ENCODE measurements at places on chromosomes 4 and X. TPM values are rescaled to one million over a fixed set of nuclear protein-coding genes. Genes with fewer than 3 reads are reported as not detected.

- no peak for DNase-seq
These were observed 8.8 kb upstream of the BMP2K start for GRCh38 chr4:78767350-78767749.

DNA sequence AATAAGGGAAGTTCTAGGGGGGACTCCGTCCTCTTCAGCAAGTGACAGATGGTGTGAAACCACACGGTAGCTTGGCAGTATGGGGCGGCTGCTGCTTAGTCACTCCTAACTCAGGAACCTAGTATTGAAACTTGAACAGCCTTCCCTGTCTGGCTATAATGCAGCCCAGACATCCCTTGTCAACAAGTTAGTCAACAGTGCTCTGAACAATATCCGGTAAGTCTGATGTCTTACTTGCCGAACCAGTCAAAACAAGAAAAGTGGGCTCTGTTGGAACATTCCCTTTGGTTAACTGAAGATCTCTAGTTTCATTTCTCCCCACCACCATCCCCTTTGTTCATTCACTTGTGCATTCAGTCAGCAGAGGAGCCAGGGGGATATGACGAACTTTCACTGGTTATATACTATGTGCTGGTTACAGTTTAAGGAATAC, 18.7 kb upstream of the CXCL13 start:
- no peak for DNase-seq

DNA sequence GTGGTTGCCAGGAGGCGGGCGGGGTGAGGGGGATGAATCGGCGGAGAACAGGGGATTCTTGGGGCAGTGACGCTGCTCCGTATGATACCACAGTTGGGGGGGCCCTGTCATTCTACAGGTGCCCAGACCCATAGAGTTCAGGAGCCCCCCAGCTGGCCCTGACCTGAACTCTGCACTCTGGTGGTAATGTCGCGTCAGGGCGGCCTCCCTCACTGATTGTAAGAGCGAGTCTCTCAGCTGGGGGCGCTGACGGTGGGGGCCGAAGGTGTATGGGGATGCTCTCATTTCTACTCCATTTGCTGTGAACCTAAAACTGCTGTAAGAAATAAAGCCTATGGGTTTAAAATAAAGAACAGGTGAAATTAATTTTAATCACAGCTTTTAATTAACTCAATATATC, 91.8 kb upstream of the PSAPL1 start:
- no peak for DNase-seq

- DNase-seq = no peak
These were observed 1.4 kb upstream of the SMR3A start for GRCh38 chr4:70359115-70359661.

GRCh38 chr4:15794905-15795304, 16.8 kb downstream of the CD38 start:
- DNase-seq = no peak

- DNase-seq = no peak
These were observed 317.0 kb downstream of the ADGRL3 start for GRCh38 chr4:61517144-61517543.

- DNase-seq = no peak
These were observed 181.6 kb downstream of the SPOCK3 start for GRCh38 chr4:167052631-167053091.

DNA sequence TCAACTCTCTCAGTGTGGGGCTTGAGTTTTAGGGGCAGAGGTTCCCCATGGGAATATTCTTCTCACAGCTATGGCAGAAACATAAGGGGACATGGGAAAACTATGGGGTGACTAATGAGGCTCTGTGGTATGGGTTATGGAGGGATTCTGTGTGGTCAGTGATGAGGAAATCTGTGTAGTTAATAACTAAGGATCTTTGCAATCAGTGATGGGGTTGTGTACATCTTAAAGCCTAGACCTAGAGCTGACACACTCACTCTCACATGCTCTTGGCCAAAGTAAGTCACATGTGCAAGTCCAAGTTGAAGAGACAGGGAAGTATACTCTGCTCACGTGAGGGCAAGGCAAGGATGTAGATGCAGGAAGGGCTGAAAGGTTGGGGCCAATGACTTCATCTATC, 86.4 kb upstream of the UXT start:
- DNase-seq = no peak

DNA sequence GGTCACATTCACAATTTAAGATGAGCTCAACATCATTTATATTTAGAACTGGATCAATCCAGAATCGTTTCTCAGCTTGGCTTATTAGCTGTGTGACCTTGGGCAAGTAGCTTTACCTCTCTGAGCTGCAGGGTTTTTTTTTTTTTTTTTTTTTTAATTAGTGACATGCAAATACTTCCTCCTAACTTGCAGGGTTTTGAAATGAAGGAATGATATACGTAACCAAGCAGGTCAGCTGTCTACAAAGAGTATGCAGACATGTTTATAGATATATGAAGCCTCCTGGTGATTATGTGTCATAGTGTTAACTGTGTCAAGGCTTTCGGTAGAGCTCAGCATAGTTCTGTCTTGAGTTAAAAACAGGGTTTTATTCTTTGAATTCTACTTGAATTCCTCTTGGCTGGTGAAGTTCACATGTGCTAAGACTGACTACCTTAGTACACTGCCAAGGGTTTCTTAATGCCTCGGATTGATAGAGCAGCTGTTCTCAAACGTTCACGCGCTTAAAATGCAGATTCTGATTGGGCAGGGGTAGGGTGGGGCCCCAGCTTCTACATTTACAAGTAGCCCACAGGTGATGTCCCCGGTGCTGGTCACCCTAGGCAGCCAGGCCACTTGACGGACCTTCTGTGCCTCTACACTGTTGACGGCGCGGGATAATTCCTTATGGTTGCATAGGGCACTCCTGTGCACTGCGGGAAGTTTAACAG, 654 bp upstream of the STS start:
- no peak for DNase-seq

DNA sequence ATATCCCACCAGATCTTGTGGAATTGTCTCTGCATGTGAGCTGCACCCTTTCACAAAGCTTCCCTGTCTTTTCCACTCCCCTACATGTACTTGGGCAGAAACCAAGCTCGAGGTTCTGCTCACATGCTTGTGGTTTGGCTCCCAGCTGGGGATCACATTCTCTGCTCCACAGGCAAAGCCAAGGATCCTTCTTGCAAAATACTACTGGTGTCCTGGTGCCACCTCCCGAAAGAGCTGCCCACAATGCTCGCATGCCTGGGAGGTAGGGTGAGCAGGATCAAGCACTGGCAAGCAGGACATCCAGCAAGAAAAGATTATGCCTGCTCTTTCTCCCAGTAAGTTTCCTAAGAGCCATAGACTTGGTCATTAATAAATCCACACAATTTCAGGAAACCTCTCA, 45.1 kb upstream of the PPARGC1A start:
- DNase-seq = peak; percentile 70

DNA sequence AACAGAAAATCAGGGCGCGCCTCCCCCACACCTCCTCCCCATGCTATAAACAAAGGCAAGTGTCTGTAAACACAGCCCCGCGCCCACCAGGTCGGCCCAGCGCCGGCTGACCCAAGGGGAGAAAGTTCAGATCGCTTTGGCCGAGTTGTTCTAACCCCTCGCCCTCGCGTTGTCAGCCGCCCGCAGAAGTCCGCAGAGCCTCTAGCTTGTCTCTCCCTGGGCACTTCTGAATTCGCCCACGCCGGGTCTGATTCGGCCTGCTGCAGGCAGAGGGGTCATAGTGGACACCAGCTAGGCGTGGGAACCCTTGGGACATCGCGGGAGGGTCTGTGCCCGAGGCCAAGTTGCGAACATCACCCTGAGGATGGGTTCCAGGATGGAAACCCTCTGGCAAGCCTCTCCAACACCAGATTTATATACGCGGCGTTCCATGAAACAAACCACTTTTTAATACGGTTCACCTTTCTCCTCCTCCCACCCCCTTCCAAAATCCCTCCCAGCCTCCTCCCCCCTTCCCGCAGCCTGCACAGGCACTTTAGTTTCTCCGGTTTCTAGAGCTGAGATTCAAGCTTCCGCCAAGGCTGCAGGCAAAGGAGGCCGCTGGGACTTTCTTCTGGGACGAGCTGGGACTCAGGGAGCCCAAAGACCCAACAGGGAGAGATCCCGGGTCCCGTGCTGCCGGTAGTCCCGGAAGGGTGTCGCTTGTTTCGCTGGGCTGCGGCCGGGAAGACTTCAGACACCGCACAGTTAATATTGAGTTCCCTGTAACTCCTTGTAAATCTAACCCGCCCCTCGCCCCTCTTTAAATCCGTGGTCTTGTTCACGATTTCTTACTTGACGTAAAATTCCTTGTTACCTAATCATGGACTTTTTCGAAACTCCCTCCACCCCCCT, 4.7 kb downstream of the HAND2 start:
- peak; percentile 46 for DNase-seq

DNA sequence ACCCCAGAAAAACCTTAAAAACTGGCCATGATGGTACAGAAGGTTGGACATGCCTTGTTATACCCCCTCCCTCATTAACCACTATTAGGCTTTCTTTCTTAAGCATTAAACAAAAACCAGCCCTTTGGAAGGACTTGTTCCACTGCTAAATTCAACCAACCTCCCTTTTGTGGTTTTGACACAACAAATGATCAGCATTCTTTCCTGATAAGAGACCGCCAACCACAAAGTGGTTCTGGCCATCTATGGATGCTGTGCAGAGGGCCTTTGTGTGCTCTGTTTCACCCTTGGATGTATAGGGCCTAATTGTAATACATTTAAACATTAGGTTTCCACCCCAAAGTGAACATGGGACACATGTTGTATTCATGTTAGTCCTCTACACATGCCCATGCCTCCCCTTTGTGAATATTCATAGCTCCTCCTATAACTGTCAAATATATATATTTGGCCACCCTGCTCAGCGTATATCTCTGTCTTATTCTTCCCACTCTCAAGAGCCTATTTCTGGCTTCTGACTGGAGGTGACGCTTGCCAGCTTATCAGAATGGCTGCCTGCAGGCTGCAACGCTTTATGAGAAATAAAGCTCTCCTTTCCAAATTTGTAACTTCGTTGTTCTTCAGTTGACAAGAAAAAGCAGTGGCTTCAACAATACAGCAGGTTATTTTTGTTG, 126.6 kb downstream of the NPNT start:
- no peak for DNase-seq

- DNase-seq = no peak
These were observed 330.5 kb upstream of the GALNT7 start for GRCh38 chr4:172838111-172838510.

- no peak for DNase-seq
These were observed 25.8 kb upstream of the SOD3 start for GRCh38 chr4:24769571-24769970.

DNA sequence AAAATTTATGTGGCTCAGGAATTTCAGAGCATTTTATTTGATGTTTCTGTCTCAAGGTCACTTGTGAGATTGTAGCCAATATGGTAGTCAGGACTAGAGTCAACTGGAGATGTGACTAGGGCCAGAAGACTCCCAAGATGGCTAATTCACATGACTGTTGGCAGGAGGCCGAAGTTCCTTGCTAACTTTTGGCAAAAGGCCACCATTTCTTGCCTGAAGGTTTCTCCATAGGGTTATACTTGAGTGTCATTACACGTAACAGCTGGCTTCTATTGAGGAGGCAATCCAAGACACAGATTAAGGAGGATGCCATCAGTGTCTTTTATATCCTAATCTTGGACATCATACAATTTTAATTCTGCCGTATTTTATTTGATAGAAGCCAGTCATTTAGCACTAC, 162.3 kb upstream of the MAOA start:
- no peak for DNase-seq

GRCh38 chrX:124028182-124028581, 66.7 kb downstream of the STAG2 start:
- no peak for DNase-seq

DNA sequence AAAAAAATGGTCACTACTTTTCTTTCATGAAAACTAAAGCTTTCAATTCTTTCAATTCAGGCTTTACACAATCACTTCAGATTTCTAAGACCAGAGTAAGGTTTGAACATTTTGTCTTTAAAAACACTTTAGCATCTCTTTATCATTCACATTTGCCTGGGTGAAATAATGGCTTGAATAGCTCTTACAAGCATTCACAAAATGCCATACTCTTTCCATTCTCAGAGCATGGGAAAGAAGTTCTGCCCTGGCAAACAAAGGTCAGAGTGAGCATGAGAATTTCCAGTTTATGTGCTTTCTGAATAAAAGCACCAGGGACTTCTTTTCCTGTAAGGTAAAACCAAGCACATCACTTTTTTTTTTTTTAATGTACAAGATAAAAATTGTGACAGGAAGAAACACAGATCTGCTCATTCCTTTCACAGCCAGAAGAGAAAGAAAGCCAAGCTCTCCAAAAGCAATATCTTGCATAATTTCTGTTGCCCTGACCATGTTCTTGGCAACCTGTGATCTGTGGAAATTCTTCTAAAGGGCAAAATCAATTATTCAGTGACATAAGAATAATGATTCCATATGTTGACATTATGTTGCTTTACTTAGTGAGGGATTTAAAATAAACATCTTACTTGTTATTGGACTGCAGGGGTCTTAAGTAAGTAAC, 64.8 kb downstream of the CD40LG start:
- no peak for DNase-seq

GRCh38 chr4:36081185-36081584, 163.1 kb downstream of the ARAP2 start:
- DNase-seq = no peak

- no peak for DNase-seq
These were observed 54.4 kb upstream of the ACTRT1 start for GRCh38 chrX:128106630-128107029.

DNA sequence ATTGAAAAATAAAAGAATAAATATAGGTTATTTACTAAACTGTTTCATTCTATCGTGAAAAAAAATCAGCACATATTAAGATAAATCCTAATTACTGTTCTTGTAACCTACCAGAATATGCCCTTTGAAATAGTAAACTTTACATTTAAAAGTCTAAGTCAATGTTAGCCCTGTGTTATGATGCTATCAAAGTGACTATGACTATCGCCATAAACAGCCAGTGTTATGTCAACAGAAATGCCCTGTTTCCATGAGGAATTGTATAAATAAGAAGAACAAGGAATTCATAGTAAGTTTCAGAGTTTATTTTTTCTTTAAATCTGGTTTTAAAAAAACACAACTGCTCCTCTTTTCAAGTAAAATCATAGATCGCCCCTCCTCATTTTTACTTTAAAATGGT, 11.4 kb downstream of the NR3C2 start:
- DNase-seq = no peak

The PCDH19 gene
- total RNA-seq = 0.33 TPM

The ADAM29 gene
- total RNA-seq = not detected

The PRDM8 gene
- total RNA-seq = 0.72 TPM

The PAK3 gene
- total RNA-seq = 1.3 TPM

The ANKRD50 gene
- 7.9 TPM for total RNA-seq

The KLHL34 gene
- 2.6 TPM for total RNA-seq

The CORIN gene
- total RNA-seq = 225 TPM

The MTMR8 gene
- 1.5 TPM for total RNA-seq

The MGAT4D gene
- total RNA-seq = not detected

The EGFL6 gene
- not detected for total RNA-seq

The OFD1 gene
- total RNA-seq = 9.8 TPM

The MAGEA1 gene
- not detected for total RNA-seq

The ARHGEF38 gene
- total RNA-seq = not detected

The MAGEC2 gene
- total RNA-seq = not detected
